Right kidney (tissue), 9 donors: ENCODE measurements at places on chromosomes 1 and 21.

DNA sequence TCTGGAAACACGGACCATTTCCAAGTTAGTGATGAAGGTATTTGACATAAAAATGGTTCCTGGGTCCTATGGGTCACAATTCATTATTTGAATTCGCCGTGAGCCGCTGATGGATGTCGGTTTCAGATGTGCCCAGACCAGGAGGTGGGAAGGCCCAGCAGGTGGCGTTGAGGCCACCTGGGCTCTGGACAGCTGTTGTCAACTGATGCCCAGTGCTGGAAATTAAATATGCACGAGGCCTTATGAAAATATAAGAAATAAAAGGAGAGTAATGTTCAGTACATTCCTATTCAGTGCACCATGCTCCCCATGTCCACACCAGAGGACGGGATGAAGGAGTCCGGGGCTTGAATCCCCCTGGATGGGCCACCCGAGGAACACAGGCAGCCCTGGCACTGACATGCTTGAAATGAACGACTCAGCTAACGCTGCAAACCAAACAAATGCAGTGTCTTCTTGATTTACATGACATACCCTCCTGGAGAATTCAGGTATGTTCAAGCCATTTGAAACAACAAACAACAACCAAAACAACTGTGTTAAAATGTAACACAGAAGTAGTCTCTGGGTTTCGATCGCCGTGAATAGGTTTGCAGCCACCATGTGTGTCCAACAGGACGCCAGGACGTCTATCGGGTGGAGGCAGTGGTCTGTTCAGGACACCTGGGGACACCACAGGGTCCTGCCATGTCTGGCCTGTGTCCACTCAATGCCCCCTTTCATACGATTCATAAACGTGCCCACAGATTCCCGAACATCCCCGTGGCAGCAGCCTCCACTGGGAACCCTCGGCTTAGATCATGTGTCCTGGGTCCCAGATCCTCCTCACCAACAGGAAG is 6.1 kb downstream of the TFF3 start:
- DNase-seq = no peak

- DNase-seq = no peak
Observed at GRCh38 chr1:210321131-210321530, 7.6 kb upstream of the HHAT start.

DNA sequence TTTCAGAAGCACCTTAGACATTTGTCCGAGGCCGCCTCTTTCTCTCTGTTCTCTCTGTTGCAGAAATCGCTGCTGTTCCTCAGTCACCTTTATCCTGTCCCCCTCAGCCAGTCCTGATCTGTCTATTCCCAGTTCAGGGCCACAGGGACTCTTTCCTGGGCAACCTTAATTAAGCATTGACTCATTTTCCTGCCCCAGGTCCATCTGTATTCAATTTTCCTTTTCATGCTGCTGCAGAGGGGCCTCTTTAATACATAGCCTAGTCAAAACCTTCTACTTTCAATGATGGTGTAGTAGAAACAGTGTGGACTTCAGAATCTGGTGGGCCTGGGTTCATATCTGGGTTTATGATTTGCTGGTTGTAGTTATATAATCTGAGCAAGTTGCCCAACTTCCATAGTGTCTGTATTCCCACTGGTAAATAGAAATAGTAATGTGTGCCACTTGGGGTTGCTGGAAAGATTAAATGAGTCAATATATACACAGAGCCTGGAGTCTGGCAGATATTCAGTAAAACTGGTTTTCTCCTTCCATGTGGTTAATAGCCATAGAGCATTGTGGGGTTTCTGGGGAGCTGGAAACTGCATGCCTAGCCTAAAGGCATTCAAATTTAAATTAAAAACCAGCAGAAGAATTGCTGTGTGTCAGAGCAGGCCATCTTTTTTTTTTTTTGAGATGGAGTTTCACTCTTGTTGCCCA is 4.5 kb downstream of the TRAF5 start:
- DNase-seq = no peak

- DNase-seq = no peak
Observed at GRCh38 chr1:71774705-71775104, 507.6 kb downstream of the NEGR1 start.

GRCh38 chr1:11486231-11487009 is 7.5 kb downstream of the DISP3 start:
- DNase-seq = no peak

GRCh38 chr1:151611288-151611790 is 511 bp upstream of the SNX27 start:
- DNase-seq = no peak

DNA sequence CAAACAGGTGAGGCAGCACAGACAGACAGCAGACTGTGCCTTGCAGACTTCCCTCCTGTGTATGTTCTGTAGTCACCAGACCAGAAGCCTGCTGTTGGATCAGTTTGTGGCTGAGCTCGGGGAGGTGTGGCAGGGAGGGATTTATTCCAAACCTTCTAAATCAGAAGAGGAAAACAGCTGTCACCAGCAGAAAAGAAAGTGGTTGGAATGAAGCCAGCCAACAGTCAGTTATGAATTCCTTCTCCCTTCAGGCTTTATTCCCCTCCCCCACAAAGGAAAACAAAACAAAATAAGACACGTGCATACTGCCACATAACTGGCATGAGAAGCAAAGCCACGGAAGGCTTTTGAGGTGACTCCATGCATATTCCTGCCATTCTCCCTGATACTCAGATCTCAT is 19.0 kb upstream of the PIGV start:
- DNase-seq = peak; percentile 15

DNA sequence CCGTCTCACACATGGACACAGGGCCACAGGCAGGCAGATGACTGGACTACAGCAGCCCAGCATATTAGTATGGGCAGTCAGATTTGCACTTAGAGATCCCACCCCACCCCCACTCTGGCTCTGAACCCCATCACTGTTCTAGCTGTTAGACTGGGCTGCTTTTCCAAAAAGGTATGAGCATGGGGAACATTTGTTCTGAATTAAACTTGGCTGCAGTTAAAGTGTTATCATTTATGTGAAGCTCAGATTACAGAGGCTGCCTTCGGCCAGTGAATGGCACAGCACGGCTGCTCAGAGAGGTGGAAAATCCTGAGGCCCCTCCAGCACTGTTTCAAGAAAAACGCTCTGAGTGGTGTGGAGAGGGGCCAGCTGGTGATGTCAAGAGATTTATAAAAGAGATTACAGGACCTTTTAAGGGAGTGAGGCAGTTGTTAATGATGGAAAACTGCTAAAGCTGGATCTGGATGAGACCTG is 6.9 kb upstream of the NOS1AP start:
- DNase-seq = peak; percentile 46

- DNase-seq = no peak
Observed at GRCh38 chr21:15275615-15276235, 210.9 kb upstream of the NRIP1 start.

DNA sequence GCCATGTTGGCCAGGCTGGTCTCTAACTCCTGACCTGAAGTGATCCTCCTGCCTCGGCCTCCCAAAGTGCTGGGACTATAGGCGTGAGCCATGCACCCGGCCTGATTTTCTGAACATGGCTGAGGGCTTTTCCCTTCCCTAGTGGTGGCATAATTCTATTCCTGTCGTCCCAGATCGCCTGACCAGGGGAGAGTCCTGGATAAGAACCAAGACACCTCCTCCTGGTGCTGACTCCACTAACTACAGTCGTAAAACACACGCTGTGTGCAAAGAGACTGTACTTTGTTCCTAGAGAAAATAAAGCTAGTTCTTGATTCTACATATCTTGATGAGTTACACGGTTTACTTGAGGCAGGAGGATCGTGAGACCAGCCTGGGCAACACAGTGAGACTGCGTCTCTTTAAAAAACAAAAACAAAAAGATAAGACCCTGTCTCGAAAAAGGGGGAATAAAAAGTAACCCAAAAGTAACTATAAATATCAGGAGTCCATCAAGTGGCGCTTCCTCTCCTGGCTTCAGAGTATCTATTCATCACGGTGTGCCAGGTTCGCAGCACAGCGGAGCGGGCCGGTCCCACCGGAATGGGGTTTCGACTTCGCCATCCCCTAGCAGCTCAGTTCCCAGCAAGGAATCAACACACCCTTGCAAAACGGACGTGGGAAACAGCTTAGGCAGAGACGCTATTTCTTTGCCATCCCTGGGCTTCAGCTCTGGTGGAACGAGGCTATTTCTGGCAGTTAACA is 973 bp downstream of the SDF4 start:
- DNase-seq = no peak

DNA sequence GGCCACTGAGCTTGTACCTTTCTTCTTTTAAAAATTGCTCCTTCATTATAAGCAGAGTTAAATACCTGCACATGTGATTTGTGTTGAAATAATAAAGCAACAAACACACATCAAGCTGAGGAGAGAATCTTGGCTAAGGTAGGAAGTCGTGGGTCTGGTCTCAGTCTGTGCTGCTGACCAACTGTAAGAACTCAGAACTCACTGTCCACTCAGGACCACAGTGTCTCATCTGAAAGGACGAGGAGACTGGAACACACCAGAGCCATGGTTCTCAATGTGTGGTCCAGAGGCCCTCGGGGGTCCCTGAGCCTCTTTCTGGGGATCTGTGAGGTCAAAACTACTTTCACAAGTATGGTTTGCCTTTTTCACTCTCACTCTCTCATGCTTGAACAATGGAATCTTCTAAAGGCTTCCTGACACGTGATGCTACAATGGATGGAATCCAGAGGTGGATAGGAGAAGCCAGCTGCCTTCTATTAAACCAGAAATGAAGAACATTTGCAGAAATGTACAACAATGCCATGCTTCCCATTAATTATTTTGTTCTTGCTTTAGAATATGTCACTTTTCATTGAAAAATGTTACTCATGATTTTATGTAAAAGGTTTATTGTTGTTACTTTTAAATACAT is 17.3 kb upstream of the ETS2 start:
- no peak for DNase-seq

DNA sequence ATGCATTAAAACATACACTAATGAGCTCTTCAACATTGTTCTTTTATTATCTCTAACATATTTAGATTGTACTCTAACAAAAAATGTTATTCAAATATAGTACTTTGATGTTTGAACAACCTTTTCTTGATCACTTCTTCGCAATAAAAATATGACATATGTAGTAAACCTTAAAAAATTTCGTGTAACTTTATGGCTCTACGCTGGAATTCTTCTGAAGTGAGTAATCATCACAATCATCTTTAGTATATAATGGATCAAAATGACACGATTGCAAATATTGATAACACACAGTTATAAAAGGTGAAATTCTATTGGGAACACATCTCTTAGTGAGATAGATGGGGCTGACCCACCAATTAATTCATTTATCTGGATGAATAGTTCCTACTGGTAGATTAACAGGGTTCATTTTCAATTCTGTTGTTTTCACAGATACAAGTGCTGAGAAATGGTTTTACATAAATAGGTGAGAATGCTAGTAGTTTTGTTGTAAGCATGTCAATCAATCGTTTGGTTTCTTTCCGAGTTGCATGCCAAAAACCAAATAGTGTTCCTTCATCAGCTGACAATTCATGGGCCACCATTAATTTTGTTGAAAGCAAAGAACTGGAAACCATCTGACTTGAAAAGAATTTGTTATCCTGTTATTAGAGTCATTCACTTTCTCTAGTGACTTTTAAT is 1.5 kb upstream of the ZMPSTE24 start:
- no peak for DNase-seq

DNA sequence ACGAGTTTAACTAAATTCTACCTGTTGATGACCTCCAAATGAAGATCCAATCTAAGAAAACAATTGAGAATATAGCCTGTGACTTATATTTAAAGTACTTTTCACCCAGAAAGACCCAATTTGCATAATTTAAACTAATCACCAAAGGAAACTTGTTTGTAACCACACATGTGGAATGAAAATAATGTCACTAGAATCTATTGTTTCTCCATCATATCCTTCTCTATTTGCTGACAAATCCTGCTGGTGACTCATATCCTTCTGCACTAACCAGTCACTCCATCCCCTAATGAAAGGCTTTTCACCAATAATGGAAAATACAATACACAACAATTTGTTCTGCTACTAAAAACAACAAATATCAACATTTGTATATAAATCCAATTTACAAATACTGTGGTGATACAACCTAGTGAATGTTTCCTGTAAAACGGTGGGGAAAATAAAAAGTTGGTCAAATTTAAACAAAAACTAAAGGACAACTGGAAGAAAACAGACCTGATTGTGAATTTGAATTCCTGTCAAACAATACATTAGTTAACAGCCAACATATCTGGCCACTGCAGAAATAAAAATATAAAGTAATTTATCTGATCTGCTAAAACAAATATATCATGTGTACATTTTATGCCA is 6.5 kb downstream of the PTP4A2 start:
- DNase-seq = no peak

DNA sequence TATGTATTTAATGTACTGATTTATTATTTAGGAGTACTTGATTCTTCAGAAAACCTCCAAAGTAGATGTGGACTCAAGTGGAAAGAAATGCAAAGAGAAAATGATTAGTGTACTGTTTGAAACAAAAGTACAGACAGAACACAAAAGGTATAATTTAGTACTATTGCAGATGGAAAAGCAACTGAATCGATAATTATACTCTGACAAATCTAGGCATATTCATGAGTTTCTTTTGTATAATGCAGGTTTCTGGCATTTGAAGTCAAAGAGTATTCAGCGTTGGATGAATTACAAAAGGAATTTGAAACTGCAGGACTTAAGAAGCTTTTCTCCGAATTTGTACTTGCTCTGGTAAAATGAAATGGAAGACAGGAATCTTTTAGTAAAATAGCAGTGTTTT is 12.5 kb downstream of the RWDD3 start:
- no peak for DNase-seq

GRCh38 chr21:41627428-41627827 is 119.5 kb upstream of the TMPRSS2 start:
- DNase-seq = no peak

DNA sequence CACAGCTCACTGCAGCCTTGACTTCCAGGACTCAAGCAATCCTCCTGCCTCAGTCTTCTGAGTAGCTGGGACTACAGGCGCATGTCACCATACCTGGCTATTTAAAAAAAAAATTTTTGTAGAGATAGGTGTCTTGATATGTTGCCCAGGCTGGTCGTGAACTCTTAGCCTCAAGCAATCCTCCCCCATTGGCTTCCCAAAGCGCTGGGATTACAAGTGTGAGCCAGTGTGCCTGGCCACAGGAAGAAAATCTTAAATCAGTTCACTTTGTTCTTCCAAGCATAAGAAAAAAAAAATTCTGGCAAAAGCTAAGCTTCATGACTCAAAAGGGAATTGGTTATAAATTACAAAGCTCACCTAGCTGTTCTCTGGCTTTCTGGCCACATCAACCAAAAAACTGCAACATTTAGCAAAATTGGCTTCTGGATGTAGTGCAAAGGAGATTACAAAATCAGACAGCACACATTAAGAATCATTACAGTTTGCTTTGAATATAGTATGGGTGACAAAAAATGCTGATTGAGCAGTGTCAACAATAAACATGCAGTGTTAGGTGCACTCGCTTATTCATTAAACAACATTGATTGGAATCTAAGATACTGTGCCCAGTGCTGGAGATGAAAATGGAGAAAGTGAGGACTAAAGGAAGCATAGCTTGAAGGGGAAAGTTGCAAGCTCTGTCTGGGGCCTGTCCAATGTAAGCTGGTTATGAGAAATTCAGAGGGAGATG is 76.7 kb downstream of the KCTD3 start:
- no peak for DNase-seq
